Ascending aorta (tissue), 2 donors: ENCODE measurements at places on chromosomes 6 and 20.

GRCh38 chr20:11098888-11099287, 425.1 kb upstream of the JAG1 start:
- DNase-seq = no peak

DNA sequence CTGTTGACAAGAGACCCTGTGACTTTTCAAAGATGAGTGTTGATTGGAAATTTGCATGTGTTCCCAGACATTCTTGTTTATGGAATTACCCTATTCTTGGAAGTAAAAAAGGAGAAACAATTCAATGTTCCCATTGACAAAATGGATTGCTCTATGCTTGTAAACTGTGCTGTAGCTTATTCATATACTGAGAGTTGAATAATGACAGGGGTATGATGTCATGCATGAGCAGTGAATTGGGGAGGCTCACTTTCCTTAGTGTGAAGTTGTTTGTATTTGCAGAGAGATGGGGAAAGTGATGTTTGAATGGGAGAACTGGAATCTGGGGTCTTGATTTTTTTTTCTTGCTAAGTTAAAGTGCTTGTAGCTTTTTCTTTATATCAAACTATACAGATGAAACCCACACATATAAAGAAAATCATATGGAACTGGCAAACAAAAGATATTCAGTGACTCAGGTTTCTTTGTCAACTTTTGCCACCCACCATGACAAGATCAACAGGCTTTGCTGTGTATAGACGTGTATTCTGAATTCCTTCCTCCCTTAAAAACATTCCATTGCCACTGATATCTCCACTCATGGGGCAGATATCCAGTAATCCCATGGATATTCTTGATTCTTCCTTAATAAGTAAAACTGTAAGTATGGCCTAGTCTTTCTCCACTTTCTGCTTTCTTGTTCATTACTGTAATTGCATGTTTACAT, 97.8 kb upstream of the JAG1 start:
- DNase-seq = no peak

DNA sequence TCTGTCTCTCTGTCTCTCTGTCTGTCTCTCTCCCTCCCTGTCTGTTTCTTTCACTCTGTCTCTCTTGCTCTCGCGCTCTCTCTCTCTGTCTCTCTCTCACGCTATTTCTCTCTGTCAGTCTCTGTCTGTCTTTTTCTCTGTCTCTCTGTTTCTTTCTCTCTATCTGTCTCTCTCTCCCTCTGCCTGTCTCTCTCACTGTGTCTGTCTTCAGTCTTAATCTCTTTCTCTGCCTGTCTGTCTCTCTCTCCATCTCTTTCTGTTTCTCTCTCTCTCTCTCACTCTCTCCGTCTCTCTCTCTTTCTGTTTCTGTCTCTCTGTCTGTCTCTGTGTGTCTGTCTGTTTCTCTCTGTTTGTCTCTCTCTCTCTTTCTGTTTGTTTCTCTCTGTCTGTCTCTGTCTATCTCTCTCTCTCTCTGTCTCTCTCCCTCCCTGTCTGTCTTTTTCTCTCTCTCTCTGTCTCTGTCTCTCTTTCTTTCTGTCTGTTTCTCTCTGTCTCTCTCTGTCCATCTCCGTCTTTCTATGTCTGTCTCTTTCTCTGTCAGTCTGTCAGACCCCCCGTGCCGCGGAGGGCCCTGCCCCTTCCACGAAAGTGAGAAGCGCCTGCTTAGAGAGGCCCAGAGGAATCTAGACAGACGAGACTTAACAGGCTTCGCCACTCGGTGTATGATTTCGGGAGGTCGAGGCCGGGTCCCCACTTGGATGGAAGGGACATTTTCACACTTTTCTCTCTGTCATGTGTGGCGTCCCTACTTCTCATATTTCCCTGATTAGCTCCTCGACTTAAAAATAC, 346.3 kb upstream of the DEFB115 start:
- DNase-seq = no peak

- no peak for DNase-seq
These were observed 26.2 kb downstream of the CYP39A1 start for GRCh38 chr6:46626228-46626909.

DNA sequence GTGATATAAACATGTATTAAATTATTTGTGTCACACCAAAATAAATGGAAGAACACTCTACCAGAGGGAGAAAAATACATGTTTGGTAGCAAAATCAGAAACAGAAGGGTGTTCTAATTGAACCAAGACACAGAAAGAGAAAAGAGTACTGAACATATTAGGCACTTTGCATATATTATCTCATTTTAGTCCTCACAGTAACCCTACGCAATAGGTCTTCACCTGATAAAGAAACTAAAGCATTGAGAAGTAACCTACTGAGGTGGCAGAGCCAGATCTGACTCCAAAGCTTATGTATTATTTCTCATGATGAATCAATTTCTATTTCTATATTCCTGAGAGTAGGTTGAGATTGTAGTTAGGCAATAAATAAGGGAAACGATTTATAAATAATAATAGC, 77.7 kb downstream of the FYN start:
- DNase-seq = no peak

DNA sequence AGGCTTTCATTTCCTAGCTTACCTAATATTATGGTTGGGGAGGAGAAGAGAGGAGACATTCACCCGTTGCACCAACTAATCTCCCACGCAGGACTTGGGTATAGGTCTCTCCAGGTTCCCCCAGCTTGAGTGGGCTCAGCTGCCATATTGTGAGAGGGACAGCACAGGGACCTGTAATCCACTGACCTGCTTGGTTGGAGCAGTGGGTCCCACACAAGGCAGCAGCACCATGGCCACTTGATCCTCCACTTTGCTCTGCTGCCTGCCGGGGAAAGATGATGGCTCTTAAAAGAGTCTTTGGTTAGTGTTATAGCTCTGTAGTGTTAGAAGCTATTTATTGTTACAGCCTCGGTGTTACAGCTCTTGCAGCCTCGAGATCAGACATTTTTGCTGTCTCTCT, 22.5 kb upstream of the ECHDC1 start:
- no peak for DNase-seq

- DNase-seq = no peak
These were observed 238.2 kb downstream of the SYNE1 start for GRCh38 chr6:152398993-152399392.

- no peak for DNase-seq
These were observed 528 bp downstream of the NUDT3 start for GRCh38 chr6:34391786-34392496.

DNA sequence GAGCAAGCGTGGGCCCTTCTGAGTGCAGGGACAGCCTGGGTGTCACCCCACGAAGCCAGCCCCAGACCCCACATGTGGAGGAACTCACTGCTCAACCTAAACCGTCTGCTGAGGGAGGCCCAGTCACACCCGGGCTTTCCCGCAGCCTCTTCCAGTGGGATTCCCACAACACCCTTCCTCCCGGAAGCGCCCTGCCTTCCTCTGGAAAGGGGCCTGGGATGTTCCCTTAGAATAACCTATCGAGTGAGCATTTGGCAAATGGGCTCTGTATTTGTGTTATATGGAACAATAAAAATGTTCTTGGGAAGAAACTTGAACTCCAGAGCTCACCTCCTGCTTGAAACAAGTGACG, 100.0 kb upstream of the DUSP22 start:
- no peak for DNase-seq
